Stimulated activated CD8-positive, alpha-beta memory T cell treated with anti-CD3 and anti-CD28 coated beads, Interleukin-7, amount 100 ng/mL, for 48 hours (primary cell): ENCODE measurements at places on chromosomes 4 and X.

GRCh38 chr4:151930372-151930771, 169.6 kb upstream of the GATB start:
- DNase-seq: no peak

GRCh38 chrX:66191563-66191962, 27.5 kb downstream of the HEPH start:
- DNase-seq: no peak

- DNase-seq: no peak
Measured at GRCh38 chr4:133995243-133995960, 206.2 kb downstream of the PABPC4L start.

GRCh38 chrX:72137846-72138495, 6.3 kb upstream of the RTL5 start:
- DNase-seq: no peak

GRCh38 chr4:22850630-22851029, 157.9 kb downstream of the GBA3 start:
- DNase-seq: no peak

DNA sequence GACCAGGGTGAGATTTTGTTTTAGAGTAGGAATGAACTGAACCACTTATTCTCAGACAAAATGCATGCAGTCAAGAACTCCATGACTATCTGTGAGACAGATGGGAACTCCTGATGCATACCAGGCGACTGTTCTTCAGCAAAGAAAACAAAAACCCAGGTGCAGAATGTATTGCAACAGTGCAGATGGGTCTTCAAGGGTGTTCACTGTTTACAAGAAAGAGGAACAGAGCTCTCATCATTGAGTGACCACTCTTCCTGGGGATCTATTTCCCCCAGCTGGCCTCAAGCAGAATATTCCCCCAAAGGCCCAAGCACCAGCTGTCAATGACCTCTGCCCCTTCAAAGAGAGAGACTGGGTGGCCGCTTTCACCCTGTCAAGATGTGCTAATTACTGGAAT, 39.7 kb upstream of the BMP3 start:
- DNase-seq: no peak

GRCh38 chr4:89759426-89759825, 77.5 kb downstream of the SNCA start:
- DNase-seq: no peak

- no peak for DNase-seq
Measured at GRCh38 chr4:147985376-147985775, 253.5 kb downstream of the ARHGAP10 start.

- DNase-seq: no peak
Measured at GRCh38 chrX:77493677-77494553, 46.7 kb downstream of the FGF16 start.

DNA sequence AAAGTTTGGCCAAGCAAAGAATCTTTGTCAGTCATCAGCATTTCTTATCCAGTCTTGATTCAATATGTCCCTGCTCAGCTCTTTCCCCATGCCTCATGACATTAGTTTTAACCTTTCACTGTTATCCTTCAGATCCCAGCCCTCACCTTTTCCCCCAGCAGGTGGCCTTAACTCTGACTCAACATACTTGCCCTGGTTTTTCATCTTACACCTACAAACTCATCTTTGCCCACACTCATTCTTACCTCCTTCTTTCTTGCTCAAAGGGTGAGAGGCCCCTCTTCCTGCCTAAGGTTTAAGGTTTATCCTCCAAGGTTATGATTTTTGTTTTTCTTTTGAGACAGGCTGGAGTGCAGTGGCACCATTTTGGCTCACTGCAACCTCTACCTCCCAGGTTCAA, 10.6 kb upstream of the ANXA5 start:
- DNase-seq: no peak

DNA sequence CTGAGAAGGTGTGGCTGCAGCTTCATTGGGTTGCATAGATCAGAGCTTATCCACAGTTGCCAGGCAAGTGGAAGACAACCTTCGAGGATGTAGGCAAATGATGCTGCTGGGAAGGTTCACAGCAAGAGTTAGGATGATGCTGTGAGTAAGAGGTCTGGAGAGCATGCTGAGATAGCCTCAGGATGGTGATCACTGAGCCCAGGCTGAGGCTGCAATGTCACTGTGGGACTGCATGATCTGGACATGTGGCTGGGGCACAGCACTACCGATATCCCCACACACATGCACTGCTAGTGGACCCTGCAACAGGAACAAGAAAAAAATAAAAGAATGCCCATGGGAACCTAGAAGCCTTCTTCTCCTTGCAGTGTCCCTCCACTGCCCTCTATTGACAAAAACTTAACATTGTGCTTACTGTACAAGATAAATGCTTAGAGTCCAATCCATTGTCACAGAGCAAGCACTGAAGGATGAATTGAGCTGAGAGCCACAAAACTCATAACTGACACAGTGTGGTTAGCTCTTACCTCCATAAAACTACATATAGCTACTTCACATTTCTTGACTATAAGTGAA, 105.6 kb downstream of the CNKSR2 start:
- no peak for DNase-seq

DNA sequence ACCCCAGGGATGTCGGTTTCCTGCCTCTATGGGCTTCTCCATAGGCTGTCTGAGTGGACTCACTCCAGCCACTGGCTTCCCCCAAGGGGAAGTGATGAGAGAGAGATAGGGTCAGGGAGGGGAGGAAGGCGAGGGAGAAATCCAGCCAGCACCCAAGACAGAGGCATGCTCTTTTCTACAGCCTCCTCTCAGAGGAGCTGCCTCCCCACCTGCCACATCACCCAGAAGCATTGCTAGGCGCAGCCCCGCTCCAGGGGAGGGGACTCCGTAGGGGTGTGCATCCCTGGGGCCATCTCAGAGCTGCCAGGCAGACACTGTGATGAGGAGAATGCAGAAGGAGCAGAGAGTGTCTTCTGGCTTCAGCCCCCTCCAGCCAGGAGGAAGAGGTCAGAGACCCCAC, 109.5 kb upstream of the NKX1-1 start:
- DNase-seq: no peak

- no peak for DNase-seq
Measured at GRCh38 chr4:175767150-175767549, 44.9 kb downstream of the GPM6A start.

DNA sequence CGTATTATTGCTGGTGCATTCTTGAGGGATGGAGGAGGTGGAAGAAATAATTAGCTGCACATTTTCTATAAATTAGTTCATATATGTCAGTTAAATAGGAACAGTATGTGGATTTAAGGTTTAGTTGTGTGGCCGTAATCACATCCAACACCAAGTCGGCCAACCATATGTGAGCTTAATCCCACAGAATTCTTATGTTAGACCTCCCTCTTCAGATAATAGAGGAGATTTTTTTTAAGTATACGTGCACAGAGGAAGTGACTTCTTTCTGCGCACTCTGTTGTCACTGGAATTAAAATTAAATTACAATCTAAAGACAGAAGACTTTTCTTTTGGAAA, 2.1 kb downstream of the SEPTIN11 start:
- DNase-seq: no peak

- no peak for DNase-seq
Measured at GRCh38 chr4:2352171-2352570, 66.3 kb downstream of the ZFYVE28 start.

- DNase-seq: no peak
Measured at GRCh38 chr4:127045861-127046260, 586.9 kb upstream of the INTU start.

DNA sequence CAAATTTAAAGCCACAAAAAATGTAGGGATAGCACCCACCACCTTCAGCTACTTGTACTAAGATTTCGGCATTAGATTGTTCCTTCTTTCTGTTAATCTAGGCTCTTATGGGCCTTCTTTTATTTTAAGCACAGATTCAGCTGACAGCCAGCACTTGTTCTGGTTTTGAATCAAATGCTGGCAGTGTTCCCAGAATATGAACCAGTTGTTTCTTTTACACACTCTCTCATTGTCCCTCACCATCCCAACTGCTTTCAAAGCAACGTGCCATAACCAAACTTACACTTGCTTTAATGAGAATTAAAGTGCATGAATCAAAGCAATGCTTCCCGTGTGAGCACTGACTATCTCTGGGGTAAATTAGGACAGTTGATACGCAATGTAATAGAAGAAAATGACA, 744.5 kb upstream of the FAM241A start:
- DNase-seq: no peak

DNA sequence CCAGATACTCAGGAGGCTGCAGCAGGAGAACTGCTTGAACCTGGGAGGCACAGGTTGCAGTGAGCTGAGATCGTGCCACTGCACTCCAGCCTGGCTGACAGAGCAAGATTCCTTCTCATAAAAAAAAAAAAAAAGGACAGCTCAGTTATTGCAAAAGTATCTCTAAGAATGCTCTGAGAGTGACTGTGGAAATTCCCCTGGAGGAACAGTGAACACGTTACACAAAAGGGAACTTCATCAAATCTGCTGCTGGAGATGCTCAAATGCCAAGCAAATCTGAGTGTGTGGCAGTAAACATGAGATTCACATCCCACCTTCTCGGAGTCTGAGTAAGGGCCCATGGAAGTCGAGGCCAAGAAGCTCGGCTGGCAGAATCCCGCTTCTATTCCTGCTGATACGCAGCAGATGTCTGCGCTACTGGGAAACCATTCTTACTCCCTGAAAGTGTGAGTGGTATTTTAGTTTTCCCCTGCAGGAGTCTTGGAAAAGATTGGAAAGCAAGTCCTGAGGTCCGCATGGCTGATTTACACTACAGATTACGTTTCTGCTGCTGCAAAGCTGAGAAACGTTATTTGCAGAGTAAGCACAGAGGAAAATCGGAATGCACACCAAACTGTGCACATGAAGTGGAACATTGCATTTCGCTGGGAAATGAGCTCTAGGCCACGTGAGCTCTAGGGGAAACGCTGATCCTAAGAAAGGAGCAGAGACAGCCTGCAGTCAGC, 162.9 kb downstream of the NSUN7 start:
- no peak for DNase-seq
